ENCODE measurements at places on chromosomes 11 and 22.

DNA sequence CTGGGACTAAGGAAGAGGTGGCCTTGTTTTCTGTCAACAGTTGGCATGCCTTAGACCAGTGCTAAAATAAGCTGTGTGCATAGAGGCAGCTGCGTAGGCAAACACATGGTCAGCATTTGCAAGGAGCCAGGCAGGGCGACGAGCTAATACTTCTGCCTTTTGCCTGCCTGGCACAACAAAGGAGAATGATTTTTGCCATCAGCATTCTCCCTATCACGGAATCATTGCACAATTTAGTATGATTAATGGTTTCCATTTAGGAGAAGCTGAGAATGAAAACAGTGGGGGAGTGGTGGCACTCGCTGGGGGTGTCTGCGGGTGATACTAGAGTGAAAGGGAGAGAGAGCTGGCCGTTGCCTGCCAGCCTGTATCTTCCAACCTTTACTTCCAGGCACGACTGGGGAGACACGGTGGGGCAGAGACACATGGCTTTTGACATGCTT, 336.0 kb downstream of the CADM1 start:
- peak; percentile 38 for DNase-seq

- no peak for DNase-seq
These were observed 104.8 kb downstream of the ARHGAP42 start for GRCh38 chr11:100791860-100792259.

DNA sequence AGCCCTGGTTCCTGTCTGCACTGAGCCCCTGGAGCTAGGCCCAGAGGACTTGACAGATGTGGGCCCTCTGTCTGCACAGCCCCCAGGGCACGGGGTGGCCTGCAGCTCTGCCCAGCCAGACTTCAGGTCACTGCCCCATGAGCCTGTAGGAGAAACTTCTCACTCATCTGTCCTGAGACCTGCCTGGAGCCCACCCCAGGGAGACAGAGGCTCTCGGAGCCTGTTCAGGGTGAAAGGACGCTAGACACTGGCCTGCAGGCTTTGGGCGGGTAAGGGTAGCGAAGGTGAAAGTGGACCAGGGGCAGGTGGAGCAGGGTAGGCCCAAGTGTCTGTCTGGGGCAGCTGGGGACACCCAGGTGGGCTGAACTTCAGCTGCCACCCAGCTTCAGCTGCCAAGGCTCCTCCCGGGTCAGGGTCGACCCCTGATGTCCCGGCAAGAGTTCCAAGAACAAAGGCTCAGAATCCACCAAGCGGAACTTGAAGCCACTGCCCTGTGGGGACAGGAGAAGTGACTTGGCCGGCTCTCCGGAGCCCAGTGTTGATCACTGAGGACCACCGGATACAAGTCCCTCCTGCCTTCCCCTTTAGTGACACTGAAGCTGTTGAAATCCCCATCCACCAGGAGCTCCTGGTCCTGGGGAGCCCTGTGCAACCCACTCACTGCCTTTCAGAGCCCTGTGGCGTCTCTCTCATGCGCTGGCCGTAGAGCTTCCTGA, 90.3 kb downstream of the KCNQ1 start:
- peak; percentile 15 for DNase-seq

DNA sequence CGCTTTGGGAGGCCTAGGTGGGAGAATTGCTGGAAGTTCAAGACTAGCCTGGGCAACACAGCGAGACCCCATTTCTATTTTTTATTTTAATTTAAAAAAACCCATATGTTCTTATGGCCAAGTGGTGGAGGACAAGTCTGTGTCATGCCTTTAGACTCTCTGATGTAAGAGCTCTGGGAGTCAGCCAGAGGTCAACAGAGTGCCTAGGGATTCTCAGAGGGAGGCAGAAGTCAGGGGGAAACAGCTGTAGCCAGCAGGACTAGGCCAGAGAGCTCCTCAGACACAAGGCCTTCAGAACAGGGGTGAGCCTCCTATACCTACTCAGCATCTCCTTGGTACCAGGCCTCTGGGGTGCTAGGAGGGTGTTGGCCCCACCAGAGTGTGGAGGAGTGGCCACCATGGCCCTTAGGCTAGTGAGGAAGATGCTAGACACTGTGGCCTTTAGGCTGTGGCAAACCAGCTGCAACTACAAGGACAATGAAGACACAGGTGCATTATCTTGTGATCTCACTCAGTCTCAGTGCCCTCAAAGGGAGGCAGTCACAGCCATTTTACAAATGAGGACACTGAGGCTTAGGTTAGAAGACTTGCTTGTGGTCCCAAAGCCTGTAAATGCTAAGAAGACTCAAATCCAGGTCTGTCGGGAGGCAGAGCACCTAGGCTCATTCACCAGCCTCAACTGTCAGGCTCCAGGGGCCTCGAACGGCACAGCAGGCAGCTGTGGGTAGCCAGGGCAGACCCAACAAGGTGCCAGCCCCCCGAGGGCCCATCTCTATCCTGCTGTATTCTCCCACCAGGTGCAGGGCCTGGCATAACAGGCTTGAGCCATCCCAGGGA, 5.0 kb downstream of the ZP1 start:
- DNase-seq = peak; percentile 76

- DNase-seq = peak; percentile 83
These were observed 13.6 kb downstream of the BCL9L start for GRCh38 chr11:118911880-118912741.

DNA sequence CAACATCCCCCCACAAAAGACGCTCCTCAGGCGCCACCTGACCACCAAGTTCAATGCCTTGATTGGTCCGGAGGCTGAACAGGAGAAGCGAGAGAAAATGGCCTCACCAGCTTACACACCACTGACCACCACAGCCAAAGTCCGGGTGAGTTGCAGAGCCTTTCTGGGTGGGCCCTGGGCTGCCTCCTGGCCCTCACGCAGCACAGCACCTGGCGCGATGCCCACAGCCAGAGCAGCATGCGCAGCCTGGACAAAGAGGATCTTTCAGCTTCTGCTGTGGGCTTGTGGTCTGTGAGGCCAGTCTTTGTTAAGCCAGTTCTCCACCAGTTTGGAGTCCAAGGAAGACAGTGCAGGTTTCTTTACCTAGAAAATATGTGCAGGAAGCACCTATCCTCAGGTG, 21.6 kb downstream of the CYB5R2 start:
- DNase-seq = no peak

DNA sequence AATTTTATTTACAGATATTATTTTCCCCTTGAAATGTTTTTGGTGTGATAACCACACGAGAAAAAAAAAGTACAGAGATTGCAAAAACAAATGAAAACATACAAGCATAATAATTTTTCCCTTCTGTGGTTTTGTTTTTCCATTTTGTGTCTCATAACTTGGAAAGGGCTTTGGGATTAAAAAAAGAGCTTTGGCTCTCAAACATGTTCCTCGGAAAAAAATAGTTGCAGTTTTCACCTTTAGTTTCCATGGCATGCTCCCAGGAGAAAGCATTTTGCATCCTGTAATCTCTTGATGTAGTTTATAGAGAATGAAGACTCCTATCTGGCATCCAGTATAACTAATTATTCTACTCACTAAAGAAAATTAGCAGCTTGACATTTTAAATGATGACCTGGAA, 362.1 kb upstream of the PDGFD start:
- no peak for DNase-seq

GRCh38 chr11:133570376-133570775, 38.1 kb upstream of the OPCML start:
- DNase-seq = no peak

DNA sequence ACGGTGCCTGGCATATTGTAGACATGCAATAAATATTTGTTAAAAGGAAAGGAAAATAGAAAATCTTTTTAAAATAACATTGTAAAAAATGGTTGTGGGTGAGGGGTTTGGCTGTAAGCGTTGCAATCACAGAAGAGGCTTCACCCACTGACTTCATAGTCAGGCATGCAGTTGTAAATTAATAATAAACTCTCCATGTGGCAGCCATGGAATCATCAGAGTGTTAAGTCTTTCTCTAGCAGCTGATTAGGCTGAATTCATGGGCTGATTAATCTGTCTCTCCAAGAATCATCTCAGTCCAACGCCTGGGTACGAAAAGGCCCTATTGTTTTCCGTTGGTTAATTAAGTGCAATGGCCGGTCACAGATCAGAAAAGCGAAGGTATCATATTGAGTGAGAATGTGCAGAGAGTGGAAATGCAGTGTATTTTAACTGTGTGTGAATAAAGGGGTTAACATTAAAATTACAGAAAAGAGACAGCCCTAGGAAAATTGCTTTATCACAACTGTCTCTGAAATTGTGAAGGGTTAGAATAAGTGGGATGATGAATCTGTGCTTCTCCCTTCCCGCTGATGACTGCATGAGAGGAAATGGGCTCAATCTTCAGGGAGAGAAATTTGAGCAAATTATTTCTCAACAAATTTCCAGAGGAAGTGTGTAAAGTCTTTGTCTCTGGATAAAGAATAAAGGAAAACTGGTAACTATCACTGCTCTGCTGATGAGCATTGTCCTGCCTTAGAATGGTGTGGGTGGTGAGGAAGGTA, 269.0 kb downstream of the FAM76B start:
- no peak for DNase-seq

DNA sequence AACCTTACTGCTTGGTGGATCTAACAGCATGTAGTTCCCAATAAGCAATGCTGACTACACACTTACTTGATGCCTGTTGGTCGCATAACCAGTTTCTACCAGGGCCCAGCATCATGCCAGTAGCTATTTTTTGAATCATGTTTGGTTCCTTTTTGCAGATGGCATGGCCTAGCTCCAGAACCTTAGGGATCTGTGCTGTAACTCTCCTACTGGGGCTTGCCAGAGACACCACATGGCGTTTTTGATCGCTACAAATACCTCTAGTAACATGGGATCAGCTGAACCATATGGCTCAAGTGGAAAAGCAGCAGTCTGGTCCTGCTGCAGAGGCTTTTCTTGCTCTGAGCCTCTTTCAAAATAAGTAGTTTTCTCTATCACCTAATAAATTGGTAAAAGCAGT, 654.6 kb upstream of the API5 start:
- DNase-seq = no peak

GRCh38 chr11:129067454-129067853, 124.7 kb downstream of the ARHGAP32 start:
- DNase-seq = no peak

DNA sequence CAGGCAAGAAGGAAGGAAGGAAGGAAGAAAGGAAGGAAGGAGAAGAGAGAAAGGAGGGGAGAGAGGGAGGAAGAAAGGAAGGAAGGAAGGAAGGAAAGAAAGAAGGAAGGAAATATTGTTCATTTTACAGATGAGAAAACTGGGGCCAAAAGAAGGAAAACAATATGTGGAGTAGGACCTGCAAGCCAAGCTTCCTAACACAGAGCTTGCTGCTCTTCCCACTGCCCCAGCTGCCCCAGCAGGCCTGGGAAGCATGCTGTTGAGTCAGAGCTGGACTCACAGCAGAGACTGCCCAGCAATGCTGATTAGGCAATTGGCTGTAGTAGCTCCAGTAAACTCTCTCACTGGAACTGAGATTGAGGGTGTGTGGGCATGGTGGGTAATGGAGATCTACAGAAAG, 42.6 kb upstream of the SMCO4 start:
- no peak for DNase-seq

DNA sequence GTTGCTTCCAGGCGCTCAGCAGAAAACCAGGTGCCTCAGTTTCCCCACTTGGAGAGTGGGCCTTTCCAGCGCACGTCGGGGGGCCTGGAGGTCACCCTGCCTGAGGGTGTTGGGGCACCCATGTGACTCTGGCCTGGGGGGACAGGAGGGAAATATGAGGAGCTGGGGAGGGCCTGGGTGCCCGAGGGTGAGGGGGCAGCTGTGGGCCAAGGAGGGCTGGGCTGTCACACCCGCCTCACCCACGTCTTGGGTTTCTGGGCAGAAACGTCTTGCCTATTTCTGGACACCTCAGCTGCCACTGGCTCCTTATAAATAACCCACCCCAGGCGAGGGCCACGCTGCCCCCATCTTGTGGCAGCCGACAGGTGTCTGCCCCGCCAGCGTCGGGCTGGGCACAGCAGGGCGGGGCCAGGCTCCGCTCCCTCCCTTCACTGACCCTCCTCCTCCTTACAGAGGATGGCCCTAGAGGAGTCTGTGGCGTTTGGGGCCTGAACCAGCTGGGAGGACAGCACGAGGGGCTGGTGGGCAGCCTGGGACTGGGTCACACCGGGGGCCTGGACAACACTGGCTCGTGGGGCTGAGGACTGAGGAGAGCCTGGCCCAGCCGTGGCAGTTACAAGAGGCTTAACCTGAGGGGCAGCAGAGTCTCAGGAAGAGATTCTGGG, 1.5 kb downstream of the TNNT3 start:
- peak; percentile 72 for DNase-seq

DNA sequence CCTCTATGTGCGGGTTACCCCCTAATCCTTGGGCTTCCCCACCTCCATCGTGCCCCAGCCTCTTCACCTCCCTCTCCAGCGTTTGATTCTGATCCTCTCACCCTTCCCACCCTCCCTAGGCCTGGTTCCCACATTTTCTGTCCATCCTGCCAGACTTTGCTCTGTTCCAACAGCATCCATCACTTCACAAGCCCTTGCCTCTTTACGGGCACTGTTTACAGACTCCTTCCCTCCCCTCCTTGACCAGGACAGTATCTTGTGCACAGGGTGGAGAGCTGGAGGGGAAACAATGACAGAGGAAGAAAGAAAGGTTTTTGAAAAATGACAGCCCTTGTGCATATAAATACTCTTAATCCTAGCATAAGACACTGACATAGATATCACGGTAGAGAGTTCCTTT, 30.4 kb downstream of the FEZ1 start:
- no peak for DNase-seq

GRCh38 chr22:45278125-45278524, 6.6 kb upstream of the UPK3A start:
- no peak for DNase-seq

DNA sequence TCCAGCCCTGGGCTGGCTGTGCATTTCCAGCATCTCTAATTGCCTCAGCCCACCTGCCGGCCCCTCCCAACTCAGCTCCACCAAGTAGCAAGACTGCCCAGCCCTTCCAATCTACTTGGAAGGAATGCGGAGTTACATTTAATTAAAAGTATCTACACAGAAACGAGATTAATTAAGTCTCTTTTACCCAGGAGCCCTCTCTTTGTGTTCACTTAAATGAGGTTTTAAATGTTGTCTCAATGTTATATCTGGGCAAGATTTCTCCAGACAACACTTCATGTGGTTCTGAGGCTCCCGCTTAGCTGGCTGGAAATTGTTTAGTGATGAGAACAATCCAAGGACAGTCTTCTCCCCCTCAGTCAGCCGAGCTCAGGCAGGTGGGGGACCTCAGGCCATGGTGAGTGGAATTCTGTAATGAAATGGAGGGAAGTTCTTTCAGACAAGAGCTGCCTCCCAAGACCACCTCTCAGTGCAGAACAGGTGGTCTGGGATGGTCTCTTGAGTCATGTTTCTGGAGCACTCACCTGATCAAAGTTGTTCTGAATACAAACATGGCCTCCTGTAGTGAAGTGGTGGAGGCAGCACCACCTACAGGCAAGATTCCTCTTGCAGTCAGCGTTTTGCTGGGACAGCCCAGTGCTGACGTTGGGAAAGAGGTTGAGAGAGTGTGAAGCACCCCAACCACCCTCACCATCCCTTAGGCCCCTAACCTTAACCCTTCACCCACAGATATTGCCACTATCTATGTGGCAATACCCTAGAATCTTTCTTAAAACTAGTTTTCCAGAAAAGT, 371.6 kb downstream of the CADM1 start:
- DNase-seq = no peak

GRCh38 chr11:71200761-71201160, 51.6 kb downstream of the SHANK2 start:
- no peak for DNase-seq

GRCh38 chr11:59218319-59218718, 5.6 kb upstream of the MPEG1 start:
- DNase-seq = no peak

- no peak for DNase-seq
These were observed 445 bp downstream of the SYTL2 start for GRCh38 chr11:85810521-85810870.

GRCh38 chr11:108117746-108118371, 3.5 kb upstream of the ACAT1 start:
- no peak for DNase-seq
